ENCODE measurements at places on chromosomes 5 and 9.
A peak's percentile ranks its signal among the peaks of the same experiment; 100 is the strongest.

- no peak for DNase-seq
These were observed 212.2 kb downstream of the PCSK1 start for GRCh38 chr5:96220610-96221390.

GRCh38 chr9:3251309-3251708 is 274.5 kb downstream of the RFX3 start:
- DNase-seq, result no peak

DNA sequence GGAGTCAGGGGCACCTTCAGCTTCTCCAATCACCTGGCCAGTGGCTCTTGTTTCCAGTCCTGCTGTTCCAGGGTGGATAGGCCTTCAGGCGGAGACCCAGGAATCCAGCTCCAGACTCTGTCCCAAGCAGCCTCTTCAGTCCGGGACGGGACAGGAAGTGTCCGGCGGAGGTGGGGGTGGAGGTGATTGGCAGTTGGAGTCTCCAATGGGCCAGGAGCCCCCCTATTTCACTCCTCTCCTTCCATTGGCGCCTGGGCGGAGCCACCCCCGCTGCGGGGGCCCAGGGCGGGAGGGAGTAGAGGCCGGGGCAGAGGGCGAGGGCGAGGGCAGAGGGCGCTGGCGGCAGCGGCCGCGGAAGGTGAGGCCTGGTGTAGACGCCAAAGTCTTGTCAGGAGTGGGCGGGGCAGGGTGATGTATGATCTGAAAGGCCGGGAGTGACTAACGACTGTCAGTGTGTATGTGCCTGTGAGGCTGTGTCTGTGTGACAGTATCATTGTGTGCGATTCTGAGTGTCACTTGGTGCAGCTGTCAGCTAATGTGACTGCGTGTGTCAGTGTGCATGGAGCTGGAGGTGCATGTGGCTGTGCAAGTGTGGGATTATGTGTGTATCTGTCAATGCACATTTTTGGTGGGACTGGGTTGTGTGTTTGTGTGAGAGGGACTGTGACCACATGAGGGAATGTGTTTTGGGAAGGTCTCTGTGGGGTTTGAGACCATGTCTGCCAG is at the start of gene IL11RA:
Gene IL11RA (plus strand): TSS at position 310 of the 726 bp plus-strand sequence. CDS start 3,033 bp downstream, outside the sequence.
- peak; percentile 67 for DNase-seq

- DNase-seq, result no peak
These were observed 581.2 kb downstream of the CDH18 start for GRCh38 chr5:19406576-19407365.

- DNase-seq, result no peak
These were observed 206.6 kb upstream of the RFX3 start for GRCh38 chr9:3732077-3733038.

DNA sequence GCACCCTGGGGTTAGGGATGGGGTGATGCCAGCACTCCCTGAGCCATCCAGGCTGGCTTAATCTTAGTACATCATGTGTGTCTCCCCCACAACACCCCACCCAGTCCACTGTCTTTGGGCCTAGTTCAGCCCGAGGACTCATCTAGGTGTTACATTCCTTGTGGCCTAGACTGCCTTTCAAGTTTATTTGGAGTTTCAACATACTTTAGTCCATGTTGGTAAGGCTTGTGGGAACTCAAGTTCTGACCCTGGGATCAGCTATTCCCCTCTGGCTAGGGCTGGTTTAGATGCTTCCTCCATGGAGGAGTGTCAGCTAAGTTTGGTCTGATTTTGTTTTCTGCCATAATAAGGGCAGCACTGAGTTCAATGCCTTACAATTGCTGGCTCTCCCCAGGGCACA is 302.4 kb downstream of the SMARCA2 start:
- no peak for DNase-seq

GRCh38 chr9:68872026-68872501 is 141.8 kb downstream of the PRKACG start:
- no peak for DNase-seq

- DNase-seq, result no peak
These were observed 41.4 kb downstream of the GLIS3 start for GRCh38 chr9:4258320-4259090.

- no peak for DNase-seq
These were observed 218.7 kb downstream of the TRPM3 start for GRCh38 chr9:70902692-70903131.

DNA sequence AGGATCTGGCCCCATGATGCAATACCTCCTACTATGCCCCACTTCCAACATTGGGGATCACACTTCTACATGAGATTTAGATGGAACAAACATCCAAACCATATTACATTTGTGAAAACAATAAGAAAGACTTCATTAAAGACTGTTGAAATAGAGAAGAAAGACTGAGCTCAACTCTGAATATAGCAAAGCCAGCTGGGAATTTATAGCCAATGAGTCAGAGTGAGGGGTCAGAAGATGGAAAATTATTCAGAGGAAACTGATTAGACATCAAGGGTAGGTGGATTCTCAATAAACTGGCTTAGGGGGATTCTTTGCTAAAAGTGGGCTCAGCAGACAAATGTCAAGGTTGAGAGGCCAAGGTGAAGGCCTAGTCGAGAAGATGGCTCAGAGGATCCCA is 25.6 kb downstream of the BTF3 start:
- DNase-seq, result no peak

DNA sequence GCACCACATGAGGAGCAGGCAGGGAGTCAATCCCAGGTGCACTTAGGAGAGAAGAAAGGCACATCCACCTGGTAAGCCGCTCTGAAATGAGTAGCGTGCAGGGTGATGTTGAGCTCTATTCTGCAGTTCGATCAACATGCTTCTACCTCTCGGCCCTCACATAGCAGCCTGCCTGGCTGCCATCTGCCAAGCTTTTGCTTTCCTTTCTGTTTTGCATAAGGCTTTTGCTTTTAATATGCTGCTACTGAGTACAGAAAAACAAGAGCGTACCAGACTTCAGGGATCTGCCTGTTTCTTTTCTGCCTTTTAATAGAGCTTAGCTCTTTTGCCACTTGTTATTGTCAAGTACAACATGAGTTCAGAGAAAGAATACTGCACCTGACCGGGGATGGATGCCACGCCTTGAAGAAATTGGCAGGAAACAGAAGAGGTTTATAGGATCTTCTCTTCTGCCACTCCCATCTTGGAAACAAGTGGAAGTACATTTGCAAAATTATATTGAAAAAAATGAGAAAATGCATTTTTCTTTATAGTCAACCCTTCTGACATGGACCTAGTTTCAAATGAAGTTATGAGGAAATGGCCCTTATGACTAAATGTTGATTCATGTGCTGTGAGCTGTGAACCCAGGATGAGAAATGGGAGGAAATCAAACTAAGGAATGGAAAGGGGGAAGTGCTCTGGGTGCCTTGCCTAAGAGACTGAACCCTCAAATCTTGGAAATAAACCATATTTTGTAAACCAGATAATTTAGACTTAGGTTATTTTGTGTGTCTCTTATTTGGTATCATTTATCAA is 4.0 kb upstream of the FCHO2 start:
- DNase-seq, result no peak

Measured in stimulated activated CD4-positive, alpha-beta T cell treated with anti-CD3 and anti-CD28 coated beads, Interleukin-4, amount 100 ng/mL, for 4 hours (primary cell).